H9 (cell line): ENCODE measurements at places on chromosomes 12 and 14. TPM values are rescaled to one million over a fixed set of nuclear protein-coding genes. Genes with fewer than 3 reads are reported as not detected.
A peak's percentile ranks its signal among the peaks of the same experiment; 100 is the strongest.

GALNT6 gene
- 9.8 and 11.0 TPM in 2 replicates for total RNA-seq

TDP1 gene
- 51.2 and 53.4 TPM in 2 replicates for total RNA-seq

MYBPC1 gene
- total RNA-seq, result not detected in 2 replicates

TCL1B gene
- total RNA-seq, result 3.6 and 3.8 TPM in 2 replicates

CCDC177 gene
- total RNA-seq, result 6.1 and 6.2 TPM in 2 replicates

PPP2R5C gene
- 92.8 and 93.0 TPM in 2 replicates for total RNA-seq

MYF6 gene
- total RNA-seq, result not detected in 2 replicates

VDR gene
- total RNA-seq, result 0.61 and 0.70 TPM in 2 replicates

- H3K4me3 ChIP-seq, result no peak overlapping the region
- no peak overlapping the region for H3K27ac ChIP-seq
- no peak for DNase-seq
- no peaks in the 10 kb centered on the region for H3K36me3 ChIP-seq
Observed at GRCh38 chr12:89236237-89236636, 116.1 kb downstream of the DUSP6 start.

DNA sequence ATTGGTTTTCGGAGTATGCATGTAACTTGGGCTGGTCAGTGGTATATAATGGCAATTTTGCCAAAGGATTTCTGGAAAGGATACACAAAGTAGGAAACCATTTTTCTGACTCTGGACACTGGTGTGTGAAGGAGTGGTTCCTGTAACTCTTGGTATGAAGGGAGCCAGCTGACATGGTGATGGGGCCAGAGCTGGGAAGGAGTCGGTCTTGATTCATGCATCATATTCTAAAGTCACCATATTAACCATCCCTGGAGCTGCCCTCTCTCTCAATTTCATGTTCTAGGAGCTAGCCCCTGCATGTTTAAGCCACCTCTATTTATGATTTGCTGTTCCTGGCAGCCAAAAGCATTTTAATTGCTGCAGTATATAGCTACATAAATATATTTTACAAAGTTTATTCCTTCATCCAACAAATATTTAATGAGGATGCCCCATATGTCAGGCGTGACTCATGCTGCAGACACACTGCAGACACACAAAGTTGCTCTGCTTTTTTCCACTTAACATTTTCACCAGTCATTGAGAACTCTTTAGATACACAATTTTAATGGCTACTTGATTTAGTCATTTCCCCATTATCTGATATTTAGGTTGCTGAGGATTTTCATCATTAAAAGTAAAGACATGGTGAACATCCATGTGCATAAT lies 78.7 kb upstream of the PSMC1 start:
- H3K4me3 ChIP-seq, result no peak overlapping the region
- DNase-seq, result no peak
- H3K36me3 ChIP-seq, result no peaks in the 10 kb centered on the region
- H3K4me1 ChIP-seq, result no peaks in the 10 kb centered on the region
- no peaks in the 10 kb centered on the region for H3K27me3 ChIP-seq

GRCh38 chr12:4829793-4830162 lies 79.9 kb upstream of the KCNA1 start:
- H3K36me3 ChIP-seq, result peaks cover 4% of the 10 kb centered on the region; the same call in 1 of the 2 replicates
- no peak overlapping the region for H3K4me3 ChIP-seq
- no peak for DNase-seq
- H3K27ac ChIP-seq, result no peak overlapping the region

DNA sequence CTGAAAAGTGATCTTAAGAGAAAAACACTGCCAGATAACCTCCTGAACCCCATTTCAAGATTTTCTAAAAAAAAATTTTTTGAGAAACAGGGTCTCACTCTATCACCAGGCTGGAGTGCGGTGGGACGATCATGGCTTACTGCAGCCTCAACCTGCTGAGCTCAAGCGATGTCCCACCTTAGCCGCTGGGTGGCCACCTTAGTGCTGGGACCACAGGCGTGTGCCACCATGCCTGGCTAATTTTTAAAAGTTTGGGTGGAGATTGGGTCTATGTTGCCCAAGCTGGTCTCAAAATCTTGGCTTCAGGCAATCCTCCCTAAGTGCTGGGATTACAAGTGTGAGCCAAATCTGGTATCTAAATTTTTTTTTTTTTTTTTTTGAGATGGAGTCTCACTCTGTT lies 3.4 kb downstream of the PNMA1 start:
- H3K4me1 ChIP-seq, result no peaks in the 10 kb centered on the region
- H3K27me3 ChIP-seq, result no peaks in the 10 kb centered on the region
- peaks cover 9% of the 10 kb centered on the region for H3K36me3 ChIP-seq
- no peak overlapping the region for H3K27ac ChIP-seq

DNA sequence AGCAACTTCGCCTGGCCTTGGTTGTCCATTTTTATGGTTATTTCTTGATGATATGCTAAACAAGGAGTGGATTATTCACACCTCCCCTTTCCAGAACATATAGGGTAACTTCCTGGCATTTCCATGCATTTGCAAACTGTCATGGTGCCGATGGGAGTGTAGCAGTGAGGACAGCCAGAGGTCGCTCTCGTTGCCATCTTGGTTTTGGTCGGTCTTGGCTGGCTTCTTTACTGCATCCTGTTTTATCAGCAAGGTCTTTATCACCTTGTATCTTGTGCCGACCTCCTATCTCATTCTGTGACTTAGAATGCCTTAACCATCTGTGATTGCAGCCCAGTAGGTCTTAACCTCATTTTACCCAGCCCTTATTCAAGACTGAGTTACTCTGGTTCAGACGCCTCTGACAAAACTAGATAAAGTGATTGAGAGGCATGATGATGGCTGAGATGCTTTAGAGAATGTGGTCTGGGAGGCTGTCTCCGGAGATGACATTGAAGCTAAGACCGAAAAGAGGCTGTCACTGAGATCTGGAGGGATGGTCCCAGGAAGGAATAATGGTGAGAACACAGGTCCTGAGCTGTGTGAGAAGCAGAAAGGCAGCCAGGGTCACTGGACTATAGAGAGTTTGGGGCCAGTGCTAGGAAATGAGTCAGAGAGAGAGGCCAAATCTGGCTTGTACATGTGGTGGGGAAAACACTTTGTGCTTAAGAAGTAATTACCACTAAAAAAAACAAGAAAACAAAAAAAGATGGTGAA lies 2.9 kb downstream of the GLT1D1 start:
- no peak for DNase-seq
- no peak overlapping the region for H3K4me3 ChIP-seq
- no peaks in the 10 kb centered on the region for H3K4me1 ChIP-seq
- H3K36me3 ChIP-seq, result peaks cover 9% of the 10 kb centered on the region
- peaks cover 4% of the 10 kb centered on the region; the same call in 1 of the 2 replicates for H3K27me3 ChIP-seq

GRCh38 chr12:998020-998874 lies 7.2 kb downstream of the ERC1 start:
- no peaks in the 10 kb centered on the region for H3K27me3 ChIP-seq
- no peak overlapping the region for H3K4me3 ChIP-seq
- peaks cover 6% of the 10 kb centered on the region for H3K36me3 ChIP-seq
- no peaks in the 10 kb centered on the region for H3K4me1 ChIP-seq

DNA sequence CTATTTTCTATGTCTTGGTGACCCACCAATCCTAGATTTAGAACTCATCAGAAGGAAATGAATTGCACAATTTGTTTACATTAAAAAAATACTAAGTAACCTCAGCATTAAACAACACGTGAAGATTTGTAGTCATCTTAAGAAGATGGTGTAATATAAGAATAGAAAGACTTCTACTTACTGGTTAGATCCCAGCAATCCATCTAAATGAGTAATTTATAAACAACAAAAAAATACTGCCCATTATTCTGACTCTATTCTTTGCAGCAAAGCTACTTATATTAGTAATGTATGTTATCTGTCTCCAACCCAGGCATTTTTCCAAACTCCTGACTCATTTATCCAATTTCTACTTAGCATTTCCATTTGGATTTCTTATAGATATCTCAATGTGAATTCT lies 67.8 kb downstream of the CD163L1 start:
- DNase-seq, result no peak
- no peaks in the 10 kb centered on the region for H3K4me1 ChIP-seq
- H3K4me3 ChIP-seq, result no peak overlapping the region
- H3K27me3 ChIP-seq, result no peaks in the 10 kb centered on the region
- H3K36me3 ChIP-seq, result no peaks in the 10 kb centered on the region
- H3K27ac ChIP-seq, result no peak overlapping the region

DNA sequence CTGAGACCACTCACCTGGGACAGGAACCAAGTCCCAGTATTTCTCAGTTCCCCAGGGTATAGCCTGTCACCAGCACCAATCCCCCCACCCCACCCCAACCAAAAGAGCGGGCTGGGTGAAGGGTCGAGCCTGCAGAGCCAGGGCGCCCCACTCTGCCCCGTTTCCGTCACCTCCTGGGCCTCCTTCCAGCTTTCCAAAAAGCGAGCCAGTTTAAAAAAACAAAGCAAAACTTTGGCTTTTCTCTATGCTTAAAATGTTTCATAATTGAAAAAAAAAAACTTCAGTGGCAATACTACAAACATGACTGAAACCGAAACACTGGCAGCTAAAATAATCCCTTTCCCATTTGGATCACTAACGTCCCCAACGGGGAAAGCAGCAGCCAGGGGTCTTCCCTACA lies 7.5 kb downstream of the CAMKK2 start:
- H3K4me1 ChIP-seq, result no peaks in the 10 kb centered on the region; the same call in 1 of the 2 replicates
- H3K27me3 ChIP-seq, result no peaks in the 10 kb centered on the region
- H3K4me3 ChIP-seq, result peak overlapping the region; percentile 44; the same call in 1 of the 3 replicates
- peaks cover 21% of the 10 kb centered on the region for H3K36me3 ChIP-seq
- H3K27ac ChIP-seq, result no peak overlapping the region

DNA sequence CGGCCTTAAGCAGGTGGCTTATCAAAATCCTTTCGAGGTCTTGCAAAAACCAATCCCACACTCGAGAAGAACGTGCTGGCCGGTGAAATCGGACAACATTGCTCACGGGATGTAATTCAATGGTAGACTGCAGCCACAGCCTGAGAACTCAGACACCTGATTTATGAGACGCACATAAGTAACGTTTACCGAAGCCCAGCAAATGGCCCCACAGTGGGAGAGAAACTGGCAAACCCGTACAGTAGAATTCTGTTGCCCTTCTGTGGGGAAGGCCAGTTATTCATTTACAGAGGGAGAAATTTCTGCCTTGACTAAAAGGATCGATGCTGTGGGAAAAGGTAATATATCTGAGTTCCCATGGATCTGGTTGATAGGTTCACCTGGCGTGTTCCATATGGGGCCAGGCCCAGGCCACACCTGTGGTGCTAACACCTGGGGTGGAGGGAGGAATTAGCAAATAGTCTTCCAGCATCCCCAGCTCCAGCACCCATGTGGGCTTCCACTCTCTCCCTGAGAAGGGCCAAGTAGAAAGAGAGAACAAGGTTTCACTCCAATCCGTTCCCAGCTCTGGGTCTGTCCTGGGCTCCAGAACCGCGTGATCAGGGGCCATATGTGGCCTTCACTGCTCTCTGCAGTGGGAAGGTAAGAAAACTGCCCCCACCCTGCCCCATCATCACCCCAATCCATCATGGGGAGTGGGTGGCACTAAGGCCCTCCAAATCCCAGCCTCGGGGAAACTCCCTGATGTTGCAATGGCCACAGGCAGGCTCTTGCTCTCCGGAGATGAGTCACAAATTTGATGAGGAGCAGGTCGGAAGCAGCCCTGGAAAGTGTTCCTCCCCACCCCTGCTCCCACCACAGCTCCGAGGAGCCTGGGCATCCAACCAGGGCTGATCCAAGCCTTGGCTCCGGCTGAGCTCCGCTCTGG lies 12.7 kb downstream of the BDKRB1 start:
- DNase-seq, result peak; percentile 19
- H3K4me1 ChIP-seq, result no peaks in the 10 kb centered on the region
- no peaks in the 10 kb centered on the region for H3K27me3 ChIP-seq
- H3K4me3 ChIP-seq, result no peak overlapping the region
- H3K27ac ChIP-seq, result no peak overlapping the region

DNA sequence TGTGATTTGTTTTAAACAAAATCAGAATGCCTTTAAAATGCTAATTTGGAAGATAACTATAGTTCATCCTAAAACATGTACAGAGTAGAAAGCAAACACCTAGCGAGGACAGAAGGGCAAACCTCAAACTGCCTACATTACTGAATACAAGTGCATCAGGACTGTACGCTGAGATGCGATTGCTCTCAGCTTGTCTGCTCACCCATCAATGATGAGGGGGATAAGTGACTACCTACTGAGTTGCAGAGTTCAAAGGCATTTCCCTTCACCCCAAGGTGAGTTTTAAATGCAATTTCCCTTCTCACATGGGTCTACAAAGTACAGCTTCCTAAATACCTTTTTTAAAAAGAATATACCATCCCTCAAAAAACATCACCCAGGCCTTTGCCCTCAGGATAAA lies 52.9 kb downstream of the PHLDA1 start:
- no peaks in the 10 kb centered on the region for H3K27me3 ChIP-seq
- H3K27ac ChIP-seq, result no peak overlapping the region
- DNase-seq, result no peak

- no peaks in the 10 kb centered on the region; the same call in 2 of the 3 replicates for H3K36me3 ChIP-seq
- peak; percentile 34 for DNase-seq
- no peak overlapping the region for H3K27ac ChIP-seq
- H3K4me3 ChIP-seq, result peak overlapping the region; percentile 34
- no peaks in the 10 kb centered on the region for H3K4me1 ChIP-seq
- H3K27me3 ChIP-seq, result no peaks in the 10 kb centered on the region; the same call in 1 of the 2 replicates
Observed at GRCh38 chr12:3753544-3754284, 805 bp upstream of the CRACR2A start.

GRCh38 chr12:1328391-1328790 lies 266.0 kb downstream of the FBXL14 start:
- no peak overlapping the region for H3K4me3 ChIP-seq
- H3K36me3 ChIP-seq, result peaks cover 4% of the 10 kb centered on the region; the same call in 1 of the 2 replicates
- no peaks in the 10 kb centered on the region for H3K4me1 ChIP-seq
- H3K27ac ChIP-seq, result no peak overlapping the region
- H3K27me3 ChIP-seq, result no peaks in the 10 kb centered on the region

DNA sequence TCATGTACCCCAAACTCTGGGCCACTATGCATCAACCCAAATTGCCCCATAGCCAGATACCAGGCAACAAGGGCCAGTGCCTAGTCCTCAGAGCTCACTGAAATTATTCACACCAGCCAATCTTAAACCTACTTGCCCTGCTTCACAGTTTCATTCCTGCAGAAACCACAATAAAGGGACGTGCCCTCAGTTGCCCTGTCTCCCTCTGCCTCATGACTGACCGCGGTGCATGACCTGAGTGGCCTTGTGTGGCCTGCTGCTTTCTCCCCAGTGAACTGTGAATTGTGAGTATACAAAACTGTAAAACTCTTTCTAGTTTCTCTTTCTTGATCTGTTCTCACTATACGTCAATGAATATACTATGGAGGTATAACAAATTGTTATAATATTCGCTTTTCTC lies 490.9 kb upstream of the MIS18BP1 start:
- no peak for DNase-seq
- H3K4me3 ChIP-seq, result no peak overlapping the region
- H3K27ac ChIP-seq, result no peak overlapping the region
- no peaks in the 10 kb centered on the region for H3K4me1 ChIP-seq

- H3K4me1 ChIP-seq, result no peaks in the 10 kb centered on the region; the same call in 1 of the 2 replicates
- H3K4me3 ChIP-seq, result no peak overlapping the region
- DNase-seq, result no peak
- H3K27me3 ChIP-seq, result no peaks in the 10 kb centered on the region
- no peaks in the 10 kb centered on the region for H3K36me3 ChIP-seq
Observed at GRCh38 chr14:34099635-34100034, 148.8 kb upstream of the EGLN3 start.

GRCh38 chr12:15538881-15539280 lies 216.6 kb downstream of the PTPRO start:
- H3K27ac ChIP-seq, result no peak overlapping the region
- no peaks in the 10 kb centered on the region for H3K4me1 ChIP-seq
- no peak for DNase-seq
- no peak overlapping the region for H3K4me3 ChIP-seq
- H3K36me3 ChIP-seq, result no peaks in the 10 kb centered on the region
